ENCODE measurements at places on chromosomes 12 and 14. TPM values are rescaled to one million over a fixed set of nuclear protein-coding genes. Genes with fewer than 3 reads are reported as not detected.

DNA sequence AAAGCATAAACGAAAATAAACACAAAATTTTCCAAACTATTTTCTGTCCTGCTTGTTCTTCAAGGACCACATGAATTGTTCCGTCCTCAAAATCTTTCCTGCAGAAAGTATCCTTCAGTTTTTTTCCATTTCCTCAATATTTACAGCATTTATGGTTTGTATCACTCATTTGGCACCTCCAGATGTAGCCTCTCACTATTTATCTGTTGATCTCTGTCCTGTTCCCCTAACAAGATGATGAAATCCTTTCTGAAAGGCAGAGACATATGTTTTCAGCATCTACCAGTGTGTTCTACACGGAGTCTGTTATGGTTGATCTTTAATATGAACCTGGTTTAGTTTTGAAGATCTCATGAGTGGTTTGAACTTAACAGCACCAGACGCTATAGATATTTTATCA is 490.2 kb downstream of the NELL2 start:
- no peak for DNase-seq

DNA sequence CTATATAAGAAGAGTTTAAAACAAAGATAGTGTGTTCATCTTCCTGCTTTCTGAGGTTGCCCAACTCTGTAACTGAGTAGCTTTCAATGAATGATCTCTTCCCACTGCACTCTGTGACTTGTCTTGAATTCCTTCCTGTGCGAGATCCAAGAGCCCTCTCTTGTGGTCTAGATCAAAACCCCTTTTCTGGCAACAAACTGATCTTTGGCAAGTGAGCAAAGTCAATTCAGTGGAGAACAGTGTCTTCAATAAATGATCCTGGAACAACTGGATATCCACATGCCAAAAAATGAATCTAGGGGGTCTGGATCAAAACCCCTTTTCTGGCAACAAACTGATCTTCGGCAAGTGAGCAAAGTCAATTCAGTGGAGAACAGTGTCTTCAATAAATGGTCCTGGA is 8.5 kb downstream of the CFAP54 start:
- no peak for DNase-seq

- DNase-seq = no peak
Measured at GRCh38 chr14:33465846-33466700, 484.8 kb downstream of the EGLN3 start.

The ADAM21 gene
- total RNA-seq = not detected

The TROAP gene
- total RNA-seq = 49.9 TPM

The MUCL1 gene
- total RNA-seq = 0.84 TPM
